Thoracic aorta (tissue), 2 donors: ENCODE measurements at places on chromosomes 16 and 17.

GRCh38 chr17:5705081-5705875 lies 121.0 kb upstream of the NLRP1 start:
- H3K36me3 ChIP-seq, result no peaks in the 10 kb centered on the region
- H3K4me1 ChIP-seq, result no peaks in the 10 kb centered on the region
- no peak overlapping the region for H3K4me3 ChIP-seq
- no peak for DNase-seq

- H3K27ac ChIP-seq, result no peak overlapping the region
- H3K36me3 ChIP-seq, result no peaks in the 10 kb centered on the region
- H3K4me1 ChIP-seq, result no peaks in the 10 kb centered on the region
- DNase-seq, result no peak
- no peak overlapping the region for H3K4me3 ChIP-seq
Observed at GRCh38 chr16:4640572-4641305, 16.1 kb downstream of the MGRN1 start.

GRCh38 chr17:64004903-64005733 lies 7.0 kb downstream of the PRR29 start:
- no peak overlapping the region for H3K4me3 ChIP-seq
- H3K36me3 ChIP-seq, result no peaks in the 10 kb centered on the region
- H3K27me3 ChIP-seq, result no peaks in the 10 kb centered on the region
- no peaks in the 10 kb centered on the region for H3K4me1 ChIP-seq

DNA sequence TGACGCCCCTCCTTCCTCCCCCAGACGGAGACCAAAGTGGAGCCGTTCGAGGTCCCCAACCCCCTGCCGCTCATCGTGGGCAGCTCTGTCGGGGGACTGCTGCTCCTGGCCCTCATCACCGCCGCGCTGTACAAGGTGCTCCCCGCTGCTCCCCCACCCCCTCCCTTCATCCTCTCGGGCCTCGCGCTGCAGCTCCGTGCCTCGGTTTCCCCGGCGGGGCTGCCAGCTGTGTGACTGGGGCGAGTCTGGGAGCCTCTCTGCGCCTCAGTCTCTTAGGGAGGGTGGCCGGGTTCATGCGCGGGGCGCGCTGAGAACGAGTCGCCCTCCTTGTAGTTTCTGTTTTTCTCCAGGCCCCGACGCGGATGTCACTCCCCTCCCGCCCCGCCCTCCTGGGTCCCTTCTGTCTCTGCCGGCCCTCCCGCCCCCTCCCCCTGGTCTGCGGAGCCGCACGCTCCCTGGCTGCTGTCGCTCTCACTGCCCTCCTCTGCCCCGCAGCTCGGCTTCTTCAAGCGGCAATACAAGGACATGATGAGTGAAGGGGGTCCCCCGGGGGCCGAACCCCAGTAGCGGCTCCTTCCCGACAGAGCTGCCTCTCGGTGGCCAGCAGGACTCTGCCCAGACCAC lies 23.7 kb upstream of the ITGAX start:
- H3K27me3 ChIP-seq, result no peaks in the 10 kb centered on the region
- H3K27ac ChIP-seq, result no peak overlapping the region
- H3K36me3 ChIP-seq, result no peaks in the 10 kb centered on the region
- peak overlapping the region; percentile 50 for H3K4me3 ChIP-seq

- H3K4me3 ChIP-seq, result no peak overlapping the region
- no peaks in the 10 kb centered on the region for H3K27me3 ChIP-seq
- H3K27ac ChIP-seq, result no peak overlapping the region
- peaks cover 32% of the 10 kb centered on the region for H3K4me1 ChIP-seq
- peaks cover under 1% of the 10 kb centered on the region for H3K36me3 ChIP-seq
Observed at GRCh38 chr16:31504159-31504558, 4.0 kb downstream of the RUSF1 start.

DNA sequence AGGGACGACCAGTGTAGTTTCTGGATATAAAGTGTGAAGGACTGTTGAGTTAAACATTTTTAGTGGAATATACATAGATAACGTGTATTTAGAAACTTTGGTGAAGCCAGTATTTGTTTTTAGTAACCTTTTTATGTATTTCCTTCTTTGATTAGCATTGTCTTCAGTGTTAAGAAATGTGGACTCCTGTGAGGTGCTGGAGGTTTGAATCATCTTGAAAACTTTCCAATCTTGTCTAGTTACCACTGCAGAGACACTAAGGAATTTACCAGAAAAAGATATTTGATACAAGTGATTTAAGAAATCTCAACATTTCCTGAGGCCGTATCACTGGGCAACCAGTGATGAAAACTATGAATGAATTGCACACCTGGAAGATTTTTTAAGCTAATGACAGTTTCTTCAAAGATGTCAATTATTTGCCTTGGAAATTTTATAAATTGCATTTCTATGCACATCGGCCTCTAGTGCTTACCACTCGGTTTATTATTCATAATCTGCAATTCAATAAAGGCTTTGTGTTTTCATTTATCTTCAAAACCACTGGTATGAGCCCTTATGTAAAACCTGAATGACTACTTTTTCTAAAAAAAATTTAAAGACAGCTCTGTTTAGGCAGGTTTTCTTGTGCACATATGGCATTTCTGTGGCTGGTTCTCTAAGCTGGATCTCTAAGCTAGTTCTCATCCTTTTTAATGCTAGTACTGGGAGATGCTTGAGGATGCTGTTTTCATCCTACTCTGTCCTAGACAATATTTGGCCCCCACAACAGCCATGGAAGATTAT lies 31.4 kb upstream of the ADCY7 start:
- H3K4me1 ChIP-seq, result no peaks in the 10 kb centered on the region
- no peak overlapping the region for H3K27ac ChIP-seq
- no peaks in the 10 kb centered on the region for H3K27me3 ChIP-seq
- H3K4me3 ChIP-seq, result no peak overlapping the region
- DNase-seq, result no peak
- no peaks in the 10 kb centered on the region for H3K36me3 ChIP-seq

DNA sequence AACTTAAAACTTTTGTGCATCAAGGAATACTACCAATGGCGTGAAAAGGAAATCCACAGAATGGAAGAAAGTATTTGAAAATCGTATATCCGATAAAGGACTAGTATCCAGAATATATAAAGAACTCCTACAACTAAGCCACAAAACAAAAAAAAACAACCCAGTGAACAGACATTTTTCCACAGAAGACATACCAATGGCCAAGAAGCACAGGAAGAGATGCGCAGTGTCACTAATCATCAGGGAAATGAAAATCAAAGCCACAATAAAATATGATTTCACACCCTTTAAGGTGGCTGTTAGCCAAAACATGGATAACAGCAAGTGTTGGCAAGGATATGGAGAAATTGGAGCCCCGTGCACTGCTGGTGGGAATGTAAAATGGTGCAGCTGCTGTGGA lies 203.3 kb downstream of the SEC14L1 start:
- H3K36me3 ChIP-seq, result no peaks in the 10 kb centered on the region
- no peak for DNase-seq
- H3K4me1 ChIP-seq, result peaks cover 3% of the 10 kb centered on the region
- H3K27ac ChIP-seq, result no peak overlapping the region

DNA sequence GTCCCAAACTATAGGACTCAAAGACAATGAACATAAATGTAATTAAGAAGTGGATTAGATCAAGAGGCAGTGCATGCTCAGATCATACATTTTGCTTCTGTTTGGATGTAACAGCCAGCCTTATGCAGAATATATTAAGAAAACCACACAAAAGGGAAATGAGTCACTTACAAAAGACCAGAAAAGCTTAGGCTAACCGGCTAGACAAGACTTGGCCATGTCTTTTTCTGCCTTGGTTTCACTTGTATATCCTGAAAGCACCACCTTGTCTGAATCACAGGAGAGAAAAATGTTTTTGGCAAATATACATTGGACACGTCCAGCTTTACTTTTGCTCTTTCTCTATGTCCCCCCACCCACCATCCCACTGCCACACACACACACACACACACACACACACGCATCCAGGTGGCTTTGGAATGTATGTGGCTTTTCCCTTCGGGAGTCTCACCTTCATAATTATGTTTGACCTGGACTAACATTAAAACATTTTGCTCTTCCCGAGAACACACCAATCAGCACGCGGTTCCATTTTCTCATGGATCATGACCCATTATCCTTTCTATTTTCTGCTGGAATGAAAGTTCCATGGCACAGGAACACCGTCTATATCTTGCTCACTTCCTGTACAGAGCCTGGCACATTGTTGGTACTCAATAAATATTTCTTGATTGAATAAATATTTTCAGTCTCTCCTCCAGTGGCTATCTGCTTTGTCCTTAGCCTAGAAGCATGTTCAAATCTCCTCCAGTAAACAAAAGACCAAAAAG lies 64.6 kb downstream of the CDK5R1 start:
- no peaks in the 10 kb centered on the region for H3K27me3 ChIP-seq
- DNase-seq, result no peak
- no peaks in the 10 kb centered on the region for H3K4me1 ChIP-seq
- no peaks in the 10 kb centered on the region for H3K36me3 ChIP-seq
- H3K4me3 ChIP-seq, result no peak overlapping the region

DNA sequence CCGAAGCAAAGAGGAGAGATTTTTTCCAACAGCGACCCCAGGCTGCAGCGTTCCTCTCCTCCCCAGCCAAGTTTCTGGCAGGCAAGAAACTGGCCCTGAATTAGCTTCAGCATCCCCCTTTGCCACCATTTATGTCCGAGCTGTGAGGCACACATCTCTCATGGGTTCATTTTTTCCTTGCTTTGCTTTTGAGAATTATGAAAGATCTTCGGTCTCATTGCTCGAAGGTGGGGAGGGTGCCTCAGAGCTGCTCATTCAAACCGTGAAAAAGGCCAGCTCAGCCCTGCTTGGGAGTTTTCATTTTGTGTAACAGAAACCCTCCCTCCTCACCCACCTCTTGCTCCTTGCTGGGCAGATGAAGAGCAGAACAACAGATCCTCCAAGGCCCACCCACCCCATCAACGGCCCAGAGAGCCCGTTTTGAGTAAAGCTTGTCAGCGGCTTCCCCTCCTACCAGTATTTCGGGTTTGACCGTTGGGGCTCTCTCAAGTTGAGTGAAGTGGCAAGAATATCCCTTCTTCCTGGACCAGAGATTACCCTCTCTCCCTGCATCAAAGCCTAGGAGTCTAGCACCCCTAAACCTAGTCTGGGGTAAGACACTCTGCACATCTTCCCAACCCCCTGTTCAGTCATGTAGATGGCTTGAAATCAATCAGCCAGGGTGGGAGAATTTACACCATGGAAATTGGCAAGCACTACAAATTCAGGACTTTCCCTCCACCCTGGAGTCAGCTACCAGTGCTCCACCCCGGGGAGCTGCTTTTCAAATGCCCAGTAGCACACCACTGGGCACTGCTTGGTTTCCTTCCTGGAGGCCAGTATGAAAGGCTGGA lies 1.8 kb downstream of the CCR7 start:
- H3K4me1 ChIP-seq, result no peaks in the 10 kb centered on the region
- H3K27ac ChIP-seq, result no peak overlapping the region
- no peaks in the 10 kb centered on the region for H3K27me3 ChIP-seq
- no peaks in the 10 kb centered on the region for H3K36me3 ChIP-seq

DNA sequence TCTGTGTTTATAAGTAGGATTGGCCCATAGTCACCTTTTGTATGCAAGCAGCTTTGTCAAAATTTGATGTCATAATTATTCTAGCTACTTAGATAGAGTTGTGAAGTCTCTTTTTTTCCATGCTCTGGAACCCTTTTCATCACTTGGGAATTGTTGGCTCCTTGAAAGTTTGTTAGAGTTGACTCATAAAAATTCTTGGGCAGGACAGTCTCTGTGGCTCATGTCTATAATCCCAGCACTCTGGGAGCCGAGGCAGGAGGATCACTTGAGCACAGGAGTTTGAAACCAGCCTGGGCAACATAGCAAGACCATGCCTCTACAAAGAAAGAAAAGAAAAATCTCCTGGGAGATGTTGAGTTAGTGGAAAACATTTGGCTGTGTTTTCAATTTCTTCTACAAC lies 45.7 kb upstream of the MRC2 start:
- H3K27me3 ChIP-seq, result no peaks in the 10 kb centered on the region
- no peaks in the 10 kb centered on the region for H3K4me1 ChIP-seq
- H3K4me3 ChIP-seq, result no peak overlapping the region
- peaks cover 15% of the 10 kb centered on the region for H3K36me3 ChIP-seq
- no peak overlapping the region for H3K27ac ChIP-seq

GRCh38 chr16:89706518-89707260 lies 5.2 kb upstream of the SPATA2L start:
- no peak for DNase-seq
- H3K4me3 ChIP-seq, result no peak overlapping the region
- H3K36me3 ChIP-seq, result no peaks in the 10 kb centered on the region
- no peaks in the 10 kb centered on the region for H3K27me3 ChIP-seq
- H3K4me1 ChIP-seq, result no peaks in the 10 kb centered on the region

GRCh38 chr17:9382626-9383025 lies 193.0 kb downstream of the STX8 start:
- no peaks in the 10 kb centered on the region for H3K27me3 ChIP-seq
- H3K27ac ChIP-seq, result no peak overlapping the region
- no peak for DNase-seq
- H3K4me3 ChIP-seq, result no peak overlapping the region
- H3K36me3 ChIP-seq, result no peaks in the 10 kb centered on the region

DNA sequence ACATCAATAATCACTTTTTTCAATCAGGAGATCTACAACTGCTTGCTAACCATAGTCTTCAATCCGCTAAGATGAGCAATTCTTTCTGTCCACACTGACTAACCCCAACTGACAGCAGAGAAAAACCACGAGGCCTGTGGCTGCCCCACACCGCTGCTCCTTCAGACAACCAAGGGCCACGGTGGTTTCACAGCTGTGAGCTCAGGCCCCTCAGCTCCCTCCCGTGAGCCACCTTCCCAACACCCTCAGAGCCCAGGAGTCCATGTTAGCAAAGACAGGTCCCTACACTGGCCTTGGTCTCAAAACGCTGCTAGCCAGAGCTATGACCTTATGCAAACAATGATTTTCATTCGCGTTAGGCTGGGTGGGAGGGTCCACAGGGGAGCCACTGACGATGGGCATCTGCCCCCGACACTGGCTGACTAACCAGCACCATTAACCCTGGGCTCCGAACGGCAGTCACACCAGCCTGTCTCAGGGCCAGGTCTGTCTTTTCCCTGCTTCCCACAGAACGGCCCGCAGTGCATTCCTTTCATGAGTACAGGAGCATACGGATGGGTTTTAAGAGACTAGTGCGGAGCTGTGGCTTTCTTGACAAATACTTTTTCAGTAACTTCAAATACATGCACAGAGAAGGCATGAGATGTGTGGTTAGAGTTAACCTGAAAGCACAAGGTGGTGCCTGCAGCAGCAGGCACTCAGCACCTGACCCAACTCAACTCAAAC lies 67.3 kb downstream of the ANKRD11 start:
- peaks cover 69% of the 10 kb centered on the region for H3K4me1 ChIP-seq
- H3K36me3 ChIP-seq, result no peaks in the 10 kb centered on the region
- H3K27me3 ChIP-seq, result no peaks in the 10 kb centered on the region
- no peak for DNase-seq

DNA sequence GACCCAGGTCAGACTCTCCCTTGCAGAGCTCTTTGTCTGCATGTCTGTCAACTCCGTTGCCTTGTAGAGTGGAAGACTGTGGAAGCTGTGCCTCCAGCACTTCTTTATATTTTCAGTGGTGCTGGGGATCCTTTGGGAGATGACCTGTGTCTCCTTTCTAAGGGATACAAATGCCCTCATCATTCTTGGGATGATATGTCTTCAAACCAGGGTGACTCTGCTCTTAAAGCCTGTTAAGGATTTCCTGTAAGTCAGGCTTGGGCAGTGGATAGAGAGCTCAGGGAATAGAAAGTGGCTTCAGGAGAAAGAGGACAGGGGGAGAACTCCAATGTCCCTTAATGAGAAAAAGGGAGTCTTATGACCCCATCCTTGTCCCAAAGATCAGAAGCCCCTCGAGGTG lies 1.5 kb downstream of the HOXB3 start:
- DNase-seq, result no peak
- H3K27ac ChIP-seq, result peak overlapping the region; percentile 38
- H3K27me3 ChIP-seq, result no peaks in the 10 kb centered on the region
- H3K4me3 ChIP-seq, result no peak overlapping the region
- peaks cover 13% of the 10 kb centered on the region for H3K4me1 ChIP-seq
